Bronchial epithelial cell (primary cell): ENCODE measurements at places on chromosomes 7 and 10. TPM values are rescaled to one million over a fixed set of nuclear protein-coding genes. Genes with fewer than 3 reads are reported as not detected.

Gene MLXIPL
- total RNA-seq, result under 0.01 TPM in 1 of 2 replicates, not detected in the other

Gene NEUROG3
- total RNA-seq, result not detected in 2 replicates

Gene HHEX
- 0.26 and 0.38 TPM in 2 replicates for total RNA-seq

Gene MEIG1
- total RNA-seq, result not detected in 2 replicates

Gene REEP3
- total RNA-seq, result 52.1 and 60.3 TPM in 2 replicates

Gene MCU
- total RNA-seq, result 38.7 and 39.4 TPM in 2 replicates

Gene STK32C
- 9.7 and 14.6 TPM in 2 replicates for total RNA-seq

Gene MGAM2
- total RNA-seq, result under 0.01 TPM in 1 of 2 replicates, not detected in the other

- DNase-seq, result peak; percentile 43
Observed at GRCh38 chr10:102985811-102986210, 67.7 kb downstream of the CNNM2 start.

- no peak for DNase-seq
Observed at GRCh38 chr10:107269626-107270025, 105.1 kb upstream of the SORCS1 start.

GRCh38 chr10:50527442-50528043 is 96.2 kb downstream of the SGMS1 start:
- no peak for DNase-seq

DNA sequence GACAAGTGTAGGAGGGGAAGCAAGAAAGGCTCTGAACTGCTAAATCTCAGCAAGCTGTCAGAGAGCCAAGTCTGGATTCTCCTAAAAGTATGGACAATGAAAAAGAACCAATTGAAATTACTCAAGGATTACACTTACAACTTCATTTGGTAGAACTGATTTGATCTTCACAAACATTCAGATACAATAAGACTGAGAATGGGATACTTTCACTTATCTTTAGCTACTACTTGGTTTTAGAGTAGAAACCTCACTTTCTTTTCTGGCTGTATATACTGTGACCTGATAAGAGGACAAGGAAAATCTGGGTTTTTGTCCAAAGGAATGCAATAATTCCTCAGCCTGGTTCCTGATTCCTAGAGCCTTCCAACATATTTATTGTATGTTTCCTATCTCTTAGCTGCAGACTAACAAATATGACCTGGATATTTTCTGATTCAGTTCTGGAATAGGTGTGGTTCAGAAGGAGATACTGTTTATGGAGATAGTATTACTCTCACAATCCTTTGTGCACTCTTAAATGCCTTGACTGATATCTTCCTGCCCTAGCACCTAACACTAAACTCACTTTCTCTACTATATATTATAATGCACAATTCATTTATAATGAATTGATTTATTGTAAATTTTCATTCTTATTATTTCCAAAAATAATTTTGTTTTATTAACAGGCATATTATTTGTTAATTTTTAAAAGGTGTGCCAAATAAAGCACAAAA is 7.3 kb downstream of the SEMA3A start:
- peak; percentile 49 for DNase-seq

- peak; percentile 98 for DNase-seq
Observed at GRCh38 chr7:83876593-83876992, 227.7 kb upstream of the SEMA3E start.

GRCh38 chr7:127733986-127734385 is 82.0 kb downstream of the SND1 start:
- DNase-seq, result no peak

DNA sequence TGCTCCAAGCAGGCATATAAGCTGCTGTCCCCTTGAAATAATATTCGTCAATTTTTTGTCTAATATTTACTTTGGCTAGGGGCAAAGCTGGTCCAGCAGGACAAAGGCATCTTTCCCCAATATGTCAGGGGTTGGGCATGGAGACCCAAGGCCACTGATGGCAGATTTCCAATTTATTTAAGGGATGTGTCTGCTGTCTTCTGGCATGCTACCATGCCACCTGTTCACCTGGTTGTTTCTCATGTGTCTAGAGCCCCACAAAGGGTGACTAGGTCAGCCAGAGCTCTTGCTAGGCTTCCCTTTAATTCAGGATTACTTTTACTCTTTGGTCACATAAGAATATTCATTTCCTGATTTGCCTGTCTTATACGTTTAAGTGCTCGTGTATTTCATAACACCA is 22.1 kb upstream of the SYPL1 start:
- DNase-seq, result no peak

GRCh38 chr10:28850784-28851183 is 173.5 kb downstream of the BAMBI start:
- DNase-seq, result no peak

DNA sequence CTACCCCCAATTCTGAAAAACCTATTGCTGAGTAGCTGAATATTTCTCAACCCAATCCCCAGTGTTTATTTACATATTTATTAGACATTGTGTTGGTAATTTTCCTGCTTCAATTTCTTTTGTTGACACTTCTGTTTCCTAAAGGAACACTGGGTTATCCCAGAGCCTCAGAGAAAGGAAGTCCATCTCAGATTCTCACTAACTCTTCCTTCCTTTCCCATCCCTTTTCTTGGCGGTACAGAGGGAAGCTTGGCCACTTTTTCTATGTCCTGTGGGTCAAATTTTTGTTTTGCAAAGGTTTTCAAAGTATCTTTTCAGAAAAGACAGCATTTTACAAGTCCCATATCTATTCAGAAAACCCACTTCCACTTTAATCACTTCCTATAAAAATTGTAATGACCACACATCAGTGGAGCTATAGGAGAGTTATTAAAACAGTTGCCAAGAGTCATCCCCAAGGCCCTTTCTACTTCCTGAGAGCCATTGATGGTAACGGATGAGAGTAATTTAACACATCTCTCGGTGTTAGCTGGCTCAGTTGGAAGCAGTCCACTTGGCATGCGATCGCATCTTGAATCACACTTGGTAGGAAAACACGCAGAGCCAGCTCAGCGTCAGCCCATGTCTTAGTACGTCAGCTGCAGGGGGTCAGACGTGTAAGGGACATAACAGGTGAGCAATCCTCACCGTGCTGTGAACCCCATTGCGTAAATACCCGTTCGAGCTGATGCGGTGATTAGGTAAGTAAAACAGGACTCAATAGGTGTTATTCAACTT is 231.1 kb upstream of the ADARB2 start:
- no peak for DNase-seq

GRCh38 chr7:28937619-28938018 is 20.5 kb downstream of the TRIL start:
- no peak for DNase-seq

DNA sequence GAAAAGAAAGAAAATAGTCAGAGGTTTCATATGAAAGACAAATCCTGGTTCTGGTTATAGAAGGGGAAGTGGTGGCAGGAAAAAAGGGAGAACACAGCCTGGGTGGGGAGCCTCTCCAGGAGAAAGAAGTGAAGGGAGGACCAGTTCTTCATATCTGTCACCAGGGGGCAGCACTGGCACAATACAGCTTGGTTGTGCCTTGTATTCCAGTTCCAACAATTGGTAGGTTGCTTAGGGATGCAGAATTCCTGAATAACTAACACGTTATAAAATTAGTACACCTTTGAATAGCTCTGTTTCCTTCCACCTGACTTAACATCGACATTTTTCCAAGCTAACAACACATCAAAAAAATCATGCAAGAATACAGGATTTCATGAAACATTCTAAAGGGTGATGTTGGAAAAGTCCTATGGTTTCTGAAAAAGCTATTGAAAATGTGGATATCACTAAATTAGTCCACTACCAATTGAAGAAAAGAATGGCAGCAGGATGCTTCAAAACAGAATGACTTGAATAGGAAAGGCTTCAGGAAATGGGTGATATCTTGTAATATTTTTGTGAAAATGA is 52.9 kb downstream of the CYP26A1 start:
- no peak for DNase-seq

GRCh38 chr7:93475811-93476210 is 98.7 kb downstream of the CALCR start:
- no peak for DNase-seq

- peak; percentile 64 for DNase-seq
Observed at GRCh38 chr10:3978761-3979160, 193.8 kb upstream of the KLF6 start.

GRCh38 chr7:19213746-19214145 is 68.5 kb upstream of the FERD3L start:
- DNase-seq, result peak; percentile 22

DNA sequence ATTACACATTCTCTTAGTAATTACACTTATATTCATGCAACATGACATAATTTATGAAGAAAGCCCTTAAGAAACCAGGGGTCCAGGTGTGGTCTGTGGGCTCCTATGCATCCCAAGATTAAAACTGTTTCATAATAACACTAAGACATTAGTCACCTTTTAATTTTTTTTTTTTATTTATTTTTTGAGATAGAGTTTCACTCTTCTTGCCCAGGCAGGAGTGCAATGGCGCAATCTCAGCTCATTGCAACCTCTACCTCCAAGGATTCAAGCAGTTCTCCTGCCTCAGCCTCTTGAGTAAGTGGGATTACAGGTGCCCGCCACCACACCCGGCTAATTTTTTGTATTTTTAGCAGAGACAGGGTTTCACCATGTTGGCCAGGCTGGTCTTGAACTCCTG is 12.5 kb downstream of the GDI2 start:
- DNase-seq, result peak; percentile 90

DNA sequence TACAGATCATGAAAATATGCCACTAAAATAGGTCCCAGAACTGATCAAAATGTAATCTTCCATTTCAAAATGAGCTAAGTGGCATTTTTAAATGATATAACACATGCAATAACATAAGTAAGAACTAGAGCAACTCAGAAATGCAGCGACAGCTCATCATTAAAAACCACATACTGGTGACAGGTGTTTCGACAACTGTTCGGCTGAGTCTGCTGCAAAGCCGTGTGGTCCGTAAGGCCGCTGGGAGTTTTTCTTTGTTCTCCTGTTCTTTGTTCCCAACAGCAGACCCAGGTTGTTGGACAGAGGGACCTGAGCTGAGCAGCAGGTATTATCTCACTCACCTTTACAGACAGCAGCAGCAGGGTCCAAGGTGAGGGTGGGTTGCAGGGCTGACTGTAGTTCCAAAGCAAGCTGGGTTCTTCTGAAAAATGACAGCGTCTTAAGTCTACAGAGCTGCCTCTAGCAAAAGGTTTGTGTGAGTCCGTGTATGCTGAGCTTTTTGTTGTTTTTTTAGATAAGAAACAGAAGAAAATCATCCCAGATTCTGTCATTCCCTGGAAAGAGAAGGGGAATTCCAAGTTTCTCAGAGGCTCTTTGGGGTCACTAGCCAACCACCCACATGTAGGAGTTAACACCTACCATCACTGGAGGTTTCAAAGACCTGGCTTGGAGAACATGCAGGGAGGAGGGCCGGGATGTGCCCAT is 45.4 kb upstream of the MACROH2A2 start:
- no peak for DNase-seq

DNA sequence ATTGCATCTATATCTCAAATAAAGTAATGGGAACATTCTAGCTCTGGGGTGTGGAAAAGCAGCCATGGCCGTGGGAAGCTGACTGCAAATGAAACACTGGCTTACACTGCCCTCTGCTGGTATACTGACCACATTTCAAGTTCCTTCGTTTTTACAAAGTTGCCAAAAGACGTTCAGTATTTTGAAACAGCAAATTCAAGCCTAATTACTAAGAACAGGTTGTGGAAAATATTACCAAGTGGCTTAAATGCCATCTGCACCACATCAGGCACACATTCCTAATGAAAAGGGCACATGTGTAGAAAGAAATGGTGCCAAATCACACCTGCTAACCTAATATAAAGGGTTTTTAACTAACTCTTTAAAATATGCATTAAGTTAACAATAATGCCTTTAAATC is 83.9 kb downstream of the JAZF1 start:
- DNase-seq, result peak; percentile 53

- peak; percentile 54 for DNase-seq
Observed at GRCh38 chr10:62045765-62046521, 144.4 kb downstream of the ARID5B start.

DNA sequence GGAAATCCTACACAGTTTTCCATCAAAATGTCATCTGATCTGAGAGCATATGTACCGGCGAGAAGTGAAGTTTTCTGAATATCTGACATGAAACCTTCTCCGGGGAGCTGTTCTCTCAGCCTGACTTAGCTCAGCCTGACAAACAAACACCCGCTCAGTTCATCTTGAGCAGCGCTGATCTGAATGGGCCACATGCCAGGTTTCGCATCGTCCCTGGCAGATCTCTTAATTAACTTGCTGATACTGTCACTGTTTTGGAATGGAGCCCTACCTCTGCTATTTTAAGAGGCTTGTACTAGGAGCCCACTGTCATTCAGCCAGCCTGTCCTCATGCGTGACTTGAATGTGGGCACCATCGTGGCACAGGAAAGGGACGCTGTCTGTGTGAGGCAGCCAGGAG is 109.2 kb downstream of the STRA8 start:
- no peak for DNase-seq

DNA sequence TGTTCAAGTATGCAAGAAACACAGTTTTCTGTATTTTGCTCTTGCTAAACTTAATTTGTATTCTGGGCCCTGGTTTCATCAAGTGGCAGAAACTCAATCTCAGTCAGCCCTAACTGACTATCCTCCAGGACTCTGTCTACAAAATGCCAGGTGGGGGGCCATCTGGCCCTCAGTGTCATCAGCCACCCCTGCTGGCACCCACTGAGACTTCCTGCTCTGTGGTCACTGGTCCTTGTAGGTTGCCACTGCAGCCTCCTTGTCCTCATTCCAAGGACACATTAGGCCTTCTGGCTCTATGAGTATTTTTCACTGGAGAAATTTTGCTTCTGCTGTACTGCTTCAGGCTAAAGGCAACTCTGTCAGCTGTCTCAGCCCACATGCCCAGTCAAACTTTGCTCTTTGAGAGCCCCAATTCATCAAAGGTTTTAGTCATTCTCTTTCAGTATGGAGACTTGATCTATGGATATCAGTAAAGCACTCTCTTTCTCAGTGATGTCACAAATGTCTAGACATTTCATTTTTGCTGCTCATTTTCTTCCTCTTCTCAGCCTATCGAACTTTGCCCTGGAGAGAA is 163.6 kb downstream of the KCND2 start:
- DNase-seq, result no peak

DNA sequence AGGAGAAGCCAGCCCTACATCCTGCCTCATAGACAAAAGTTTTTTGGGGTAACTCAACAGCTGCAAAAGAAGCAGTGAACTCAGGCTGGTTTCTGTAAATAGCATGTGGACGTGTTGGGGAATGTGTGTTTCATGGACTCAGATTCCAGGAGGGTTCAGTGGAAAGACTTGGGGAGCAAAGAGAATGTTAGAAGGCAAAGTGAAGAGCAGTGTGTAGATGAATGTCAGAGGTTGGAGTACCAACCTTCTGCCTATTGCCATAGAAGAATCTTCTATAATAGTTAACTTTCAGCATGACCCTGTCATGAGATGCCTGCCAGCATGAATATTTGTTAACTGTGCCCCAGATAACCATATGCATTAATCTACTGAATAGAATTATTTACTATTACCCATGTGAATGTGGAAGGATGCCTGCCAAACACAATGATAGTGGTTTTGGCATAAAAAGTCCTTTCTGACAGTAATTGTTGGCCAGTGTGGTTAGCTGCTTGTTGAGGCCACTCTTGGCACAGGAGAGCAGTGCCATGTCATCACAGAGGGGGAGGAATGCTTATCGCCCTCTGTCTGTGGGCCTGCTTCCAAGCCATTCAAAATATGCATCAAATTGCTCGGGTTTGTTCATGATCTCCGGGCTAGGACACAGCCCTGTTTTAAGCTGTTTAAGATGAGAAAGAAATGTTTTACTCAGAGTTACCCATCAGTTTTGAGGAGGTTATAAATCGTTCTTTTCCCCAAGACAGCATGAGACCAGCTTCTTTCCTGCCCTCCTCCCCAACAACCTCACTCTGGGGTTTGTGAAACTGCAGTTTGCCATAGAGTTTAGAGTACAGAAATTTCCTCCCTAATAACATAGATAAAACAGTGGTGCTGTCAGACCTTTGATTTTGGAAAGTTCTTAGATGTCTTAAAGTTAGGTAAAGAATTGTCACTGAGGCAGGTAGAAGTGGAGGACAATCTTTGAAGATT is 165.3 kb downstream of the WNT2 start:
- peak; percentile 44 for DNase-seq
